ENCODE measurements at places on chromosomes 4 and X.

GRCh38 chr4:149353241-149353640, 462.4 kb downstream of the IQCM start:
- no peak for DNase-seq

GRCh38 chr4:182878633-182879495, 38.3 kb downstream of the DCTD start:
- DNase-seq: no peak

- DNase-seq: no peak
These were observed 609 bp upstream of the SLC25A6 start for GRCh38 chrX:1392376-1393068.

DNA sequence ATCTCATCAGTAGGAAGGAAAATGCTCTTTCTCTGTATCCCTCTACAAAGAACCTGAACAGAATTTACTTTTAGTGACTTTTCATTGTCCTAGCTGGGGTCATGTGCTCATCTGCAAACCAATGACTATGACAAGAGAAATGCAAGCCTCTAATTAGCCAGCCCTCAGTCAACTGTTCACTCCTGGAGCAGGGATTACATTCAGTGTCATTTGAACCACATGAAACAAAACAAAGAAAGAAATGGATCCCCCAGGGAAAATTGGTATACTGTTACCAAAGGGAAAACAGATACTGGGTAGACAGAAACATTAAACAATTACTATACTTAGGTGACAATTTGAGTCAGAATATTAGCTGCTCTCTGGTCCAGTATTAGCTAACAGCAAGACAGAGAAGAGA, 173.6 kb downstream of the RCHY1 start:
- DNase-seq: no peak

DNA sequence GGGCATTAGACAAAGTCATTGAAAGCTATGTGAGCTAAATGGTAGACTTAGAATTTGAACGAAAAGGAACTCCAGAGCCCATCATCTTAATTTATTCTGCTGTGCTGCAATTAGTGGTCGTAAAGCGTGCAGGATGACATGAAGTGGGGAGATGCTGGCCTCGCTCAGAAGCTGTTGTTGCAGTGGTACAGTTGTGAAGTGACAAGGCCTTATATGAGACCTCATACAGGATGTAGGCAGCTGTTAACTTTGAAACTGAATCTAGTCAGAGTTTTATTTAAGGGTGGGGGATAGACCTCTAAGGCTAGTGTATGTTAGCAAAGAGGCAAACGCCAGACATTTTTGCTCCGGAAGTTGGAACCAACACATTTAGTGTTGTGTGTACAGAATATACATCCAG, 13.4 kb downstream of the KLF3 start:
- DNase-seq: no peak

DNA sequence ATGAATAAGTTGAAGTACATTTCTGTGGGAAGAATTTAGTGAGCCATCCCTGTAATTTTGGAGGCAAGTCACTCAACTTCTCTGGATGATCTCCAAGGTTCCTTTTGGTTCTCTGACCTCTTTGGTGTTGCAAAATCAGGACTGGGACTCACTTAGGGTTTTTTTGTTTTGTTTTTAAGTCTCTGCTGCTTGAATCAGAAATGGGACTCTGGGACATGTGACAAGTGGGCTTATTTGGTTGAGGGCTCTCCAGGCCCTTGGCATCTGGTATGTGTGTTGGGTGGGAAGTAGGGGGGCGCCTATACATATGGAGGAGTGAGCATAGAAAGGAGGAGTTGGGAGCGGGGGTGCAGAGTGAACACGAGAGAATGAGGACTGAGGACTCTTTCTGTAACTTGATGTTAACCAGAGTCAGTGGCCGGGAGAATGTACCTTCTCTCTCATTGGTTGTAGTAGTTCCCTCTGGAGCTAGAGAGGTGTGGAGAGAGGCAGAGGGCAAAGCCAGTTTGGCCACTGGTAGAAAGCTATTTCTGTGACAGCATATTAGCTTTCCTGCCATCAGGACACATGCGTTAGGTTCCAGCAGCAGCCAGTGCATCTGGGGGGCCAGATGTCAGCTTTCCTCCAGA, 1.9 kb downstream of the ARHGAP10 start:
- no peak for DNase-seq

DNA sequence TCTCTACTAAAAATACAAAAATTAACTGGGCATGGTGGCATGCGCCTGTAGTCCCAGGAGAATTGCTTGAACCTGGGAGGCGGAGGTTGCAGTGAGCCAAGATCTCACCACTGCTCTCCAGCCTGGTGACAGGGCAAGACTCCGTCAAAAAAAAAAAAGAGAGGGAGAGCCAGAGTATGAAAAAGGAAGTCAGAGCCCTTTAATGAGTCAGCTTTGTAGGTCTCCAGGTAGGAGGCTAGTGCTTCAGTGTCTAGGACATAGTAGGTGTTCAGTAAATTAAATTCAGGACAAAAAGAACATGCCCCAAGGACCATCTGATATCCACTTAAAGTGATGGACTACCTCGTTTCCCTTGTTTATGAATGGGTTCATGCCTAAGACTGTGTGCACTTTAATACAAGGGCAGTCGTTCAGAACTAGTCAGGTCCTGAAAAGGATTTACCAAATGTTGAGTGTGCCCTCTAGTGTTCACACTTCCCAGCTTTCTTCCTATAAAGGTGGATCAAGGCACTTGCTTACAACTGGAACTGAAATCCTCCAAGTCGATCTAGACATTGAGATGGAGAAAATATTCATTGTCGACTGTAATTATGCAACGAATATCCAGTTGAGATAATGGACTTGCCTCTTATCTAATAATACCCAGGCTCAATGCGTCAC, 29.0 kb downstream of the F9 start:
- no peak for DNase-seq

DNA sequence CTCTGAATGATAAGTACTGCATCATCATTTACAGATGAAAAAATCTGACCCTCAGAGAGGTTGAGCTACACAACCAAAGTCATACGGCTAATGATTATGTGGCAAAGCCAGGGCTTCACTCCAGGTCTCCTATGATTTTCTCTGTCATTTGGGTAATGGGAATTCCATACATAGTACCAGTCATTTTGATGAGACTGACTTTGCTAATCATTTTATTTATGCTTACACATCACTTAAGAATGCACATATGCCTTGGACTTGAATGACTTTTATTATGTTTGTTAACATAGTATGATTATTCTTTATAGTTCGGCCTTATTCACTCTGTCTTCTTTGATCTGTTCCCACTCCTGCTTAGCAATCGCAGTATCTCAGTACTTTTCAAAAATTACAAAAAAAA, 255.1 kb upstream of the GPRIN3 start:
- no peak for DNase-seq

DNA sequence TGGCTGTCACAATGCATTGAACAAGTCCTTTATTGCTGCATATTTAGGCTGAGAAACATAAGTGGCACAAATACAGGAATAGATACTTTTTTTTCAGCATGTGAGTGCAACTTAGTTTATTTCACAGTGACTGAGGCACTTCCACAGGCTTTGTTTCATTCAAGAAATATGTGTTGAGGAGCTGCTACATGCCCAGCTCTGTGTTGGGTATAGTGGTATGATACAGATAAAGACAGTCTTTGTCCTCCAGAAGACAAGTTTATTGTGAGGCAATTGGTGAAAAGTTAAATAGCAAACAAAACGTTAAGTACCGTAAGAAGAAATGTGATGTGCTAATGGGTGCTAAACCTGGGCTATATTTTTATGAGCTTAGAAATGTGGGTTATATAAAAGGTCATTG, 186.4 kb downstream of the SPRY1 start:
- no peak for DNase-seq

GRCh38 chr4:78684325-78685079, 91.6 kb upstream of the BMP2K start:
- DNase-seq: no peak

GRCh38 chr4:185151296-185151695, 8.2 kb downstream of the SLC25A4 start:
- no peak for DNase-seq

- no peak for DNase-seq
These were observed 2.3 kb upstream of the SLC26A1 start for GRCh38 chr4:995311-996026.

DNA sequence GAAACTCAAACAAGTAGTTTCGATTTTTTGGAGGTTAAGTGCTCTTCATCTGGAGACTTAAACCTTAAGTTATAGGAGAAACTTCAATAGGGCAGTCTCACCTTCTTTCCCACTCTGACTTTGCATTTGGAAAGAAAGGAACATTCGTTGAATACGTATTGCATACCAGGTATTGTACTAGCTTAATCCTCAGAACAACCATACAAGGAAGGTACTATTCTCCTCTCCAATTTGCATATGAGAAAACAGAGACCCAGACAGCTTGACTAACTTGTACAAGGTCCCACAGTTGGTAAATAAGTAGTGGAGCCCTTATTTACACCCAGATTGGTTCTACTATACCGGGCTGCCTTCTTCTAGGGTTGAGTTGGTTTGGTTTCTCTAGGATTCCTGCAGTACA, 32.6 kb downstream of the AMOT start:
- no peak for DNase-seq

DNA sequence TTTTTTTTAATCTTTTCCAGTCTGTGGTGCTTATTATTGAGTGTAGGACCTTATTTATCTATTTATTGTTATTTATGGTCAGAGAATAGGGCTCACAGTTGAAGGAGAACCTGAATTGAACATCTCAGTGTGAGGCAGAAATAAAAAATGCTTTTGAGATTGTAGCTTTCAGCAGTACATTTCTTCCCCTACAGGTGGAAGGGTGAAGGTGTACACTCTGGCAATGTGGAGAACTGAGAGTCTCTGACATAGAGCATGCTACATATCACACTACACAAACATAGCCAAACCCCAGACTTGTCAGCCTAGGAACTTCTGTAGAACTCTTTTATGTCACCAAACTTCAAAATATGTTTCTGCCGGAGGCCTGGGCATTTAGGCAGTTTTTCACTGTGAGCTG, 140.2 kb downstream of the STIM2 start:
- DNase-seq: no peak

DNA sequence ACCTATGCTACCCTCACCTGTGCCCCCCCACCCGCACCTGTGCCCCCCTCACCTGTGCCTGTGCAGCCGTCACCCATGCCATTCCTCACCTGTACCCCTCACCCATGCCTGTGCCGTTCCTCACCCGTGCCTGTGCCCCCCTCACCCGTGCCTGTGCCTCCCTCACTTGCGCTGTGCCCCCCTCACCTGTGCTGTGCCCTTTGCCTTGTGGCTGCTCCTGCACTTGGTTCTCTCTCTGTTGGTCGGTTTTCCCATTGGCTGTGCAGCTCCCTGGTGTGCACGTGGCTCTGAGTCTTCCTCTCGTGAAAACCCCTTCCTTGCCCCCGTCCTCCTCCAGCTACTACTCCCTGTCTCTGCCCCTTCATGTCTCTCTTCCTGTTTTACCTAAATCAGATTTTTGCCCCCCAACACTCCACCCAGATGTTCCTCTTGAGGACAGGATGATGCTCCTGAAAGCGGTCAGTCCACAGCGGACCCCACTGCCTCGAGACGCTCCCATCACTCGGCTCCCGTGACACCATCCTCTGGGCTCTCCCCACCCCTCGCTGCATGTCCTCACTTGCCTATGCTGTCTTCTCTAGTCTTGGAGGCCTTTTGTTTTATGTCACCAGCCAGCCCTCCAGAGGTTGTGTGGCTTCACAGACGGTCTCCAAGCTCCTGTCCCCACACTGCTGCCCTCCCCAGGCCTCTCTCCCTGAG, 6.8 kb downstream of the MAEA start:
- no peak for DNase-seq

- no peak for DNase-seq
These were observed 147.5 kb downstream of the INPP4B start for GRCh38 chr4:142698552-142698951.

DNA sequence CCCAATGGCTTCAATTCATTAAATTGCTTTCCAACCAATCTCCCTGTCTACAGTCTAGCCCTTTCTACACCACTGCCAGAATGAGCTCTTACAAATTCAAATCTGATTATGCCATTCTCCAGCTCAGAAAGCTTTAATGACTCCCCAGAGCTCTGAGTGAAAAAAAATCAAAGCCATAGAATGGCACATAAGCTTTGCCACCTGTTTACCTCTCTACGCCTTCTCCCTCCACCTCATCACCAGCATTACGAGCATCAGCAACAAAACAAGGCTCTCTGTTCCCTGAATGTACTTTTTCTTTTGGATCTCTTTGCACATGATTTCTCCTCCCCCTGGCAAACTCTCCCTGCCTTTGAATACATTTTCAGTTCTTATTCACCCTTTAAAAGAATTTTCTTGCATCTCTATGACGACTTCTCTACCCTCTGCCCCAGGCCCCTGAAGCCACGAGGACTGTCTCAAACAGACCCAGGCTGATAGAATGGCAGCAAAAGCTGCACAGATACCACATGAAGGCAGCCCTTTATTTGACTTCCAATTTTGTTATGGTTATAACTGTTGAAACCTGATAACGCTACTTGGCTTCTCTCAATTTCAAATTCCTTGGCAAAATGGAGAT, 516.0 kb downstream of the PCDH7 start:
- DNase-seq: no peak

DNA sequence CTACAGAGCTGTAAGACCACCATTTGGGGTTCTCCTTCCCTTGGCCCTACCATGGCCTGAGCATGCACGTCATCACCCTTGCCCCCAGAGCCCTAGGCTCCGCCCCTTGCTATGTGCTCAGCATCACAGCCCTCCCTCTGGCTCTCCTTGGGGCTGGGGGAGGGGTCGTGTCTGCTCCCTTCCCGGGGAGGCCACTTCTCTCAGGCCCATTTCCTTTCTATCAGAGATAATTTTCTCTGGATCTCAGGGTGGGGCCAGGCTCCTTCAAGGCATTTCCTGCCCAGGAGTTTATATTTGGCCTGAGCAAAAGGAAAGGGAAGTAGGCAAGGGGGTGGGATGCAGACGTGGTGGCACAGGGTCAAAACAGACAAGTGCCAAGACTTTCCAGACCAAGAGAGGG, 55.9 kb downstream of the STARD8 start:
- no peak for DNase-seq

GRCh38 chr4:173243917-173244658, 75.5 kb downstream of the GALNT7 start:
- DNase-seq: no peak

GRCh38 chr4:162582180-162582579, 418.4 kb upstream of the FSTL5 start:
- DNase-seq: no peak

DNA sequence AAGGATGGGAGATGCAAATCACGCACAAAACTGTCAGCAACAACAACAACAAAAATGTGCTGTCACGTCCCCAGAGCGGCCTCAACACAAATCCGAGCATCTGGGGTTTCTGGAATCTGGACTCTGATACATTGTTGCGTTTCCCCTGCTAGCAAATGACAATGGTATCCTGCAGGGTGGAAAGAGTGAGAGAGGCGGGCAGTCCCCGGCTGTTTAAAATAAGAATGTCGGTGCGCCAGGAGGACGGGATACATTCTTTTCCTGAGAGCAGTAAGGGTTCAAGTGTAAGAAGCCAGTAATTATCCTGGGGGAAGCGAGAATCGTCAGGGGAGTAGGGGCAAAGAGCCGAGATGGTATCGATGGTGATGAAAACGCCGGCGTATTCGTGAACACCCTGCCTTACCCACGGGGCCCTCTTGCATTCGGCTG, 310.2 kb downstream of the ASMT start:
- no peak for DNase-seq

GRCh38 chr4:47415719-47416118, 47.8 kb downstream of the COMMD8 start:
- no peak for DNase-seq

GRCh38 chr4:93461541-93461940, 367.0 kb upstream of the ATOH1 start:
- DNase-seq: no peak

GRCh38 chr4:6472008-6472386, 417 bp downstream of the PPP2R2C start:
- DNase-seq: no peak

- DNase-seq: no peak
These were observed 601 bp upstream of the TCEANC start for GRCh38 chrX:13652287-13652793.

Measured in activated CD8-positive, alpha-beta memory T cell treated with anti-CD3 and anti-CD28 coated beads for 1 hour (primary cell).